ENCODE measurements at places on chromosomes 16 and 17. TPM values are rescaled to one million over a fixed set of nuclear protein-coding genes. Genes with fewer than 3 reads are reported as not detected.

GRCh38 chr16:68356249-68356918 lies 45.6 kb downstream of the PRMT7 start:
- peaks cover 72% of the 10 kb centered on the region for H3K36me3 ChIP-seq
- H3K27ac ChIP-seq = peak overlapping the region; percentile 36
- ATAC-seq = peak; percentile 88
- H3K27me3 ChIP-seq = no peaks in the 10 kb centered on the region
- peak overlapping the region; percentile 70 for H3K4me3 ChIP-seq

DNA sequence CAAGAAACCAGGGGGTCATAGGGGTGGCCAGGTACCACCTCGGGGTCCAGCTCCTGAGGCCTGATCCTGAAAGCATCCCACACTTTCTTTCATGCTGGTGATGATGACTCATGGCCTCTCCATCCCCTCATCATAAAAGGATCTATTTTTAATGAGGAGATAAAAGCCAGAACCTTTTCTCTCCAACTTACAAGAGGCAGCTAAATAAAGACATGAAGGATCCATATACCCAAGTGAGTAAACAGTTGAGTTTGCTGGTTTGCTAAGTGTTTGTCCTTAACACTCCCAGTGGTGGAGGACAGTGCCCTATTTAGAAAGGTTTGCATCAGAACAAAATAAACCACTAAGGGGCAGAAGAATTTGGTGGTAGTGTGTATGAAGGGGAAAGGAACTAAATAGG lies 383.8 kb downstream of the GRIN2A start:
- peaks cover 3% of the 10 kb centered on the region for H3K27me3 ChIP-seq
- no peak for ATAC-seq
- no peak overlapping the region for H3K4me3 ChIP-seq
- H3K27ac ChIP-seq = no peak overlapping the region
- no peaks in the 10 kb centered on the region for H3K4me1 ChIP-seq

DNA sequence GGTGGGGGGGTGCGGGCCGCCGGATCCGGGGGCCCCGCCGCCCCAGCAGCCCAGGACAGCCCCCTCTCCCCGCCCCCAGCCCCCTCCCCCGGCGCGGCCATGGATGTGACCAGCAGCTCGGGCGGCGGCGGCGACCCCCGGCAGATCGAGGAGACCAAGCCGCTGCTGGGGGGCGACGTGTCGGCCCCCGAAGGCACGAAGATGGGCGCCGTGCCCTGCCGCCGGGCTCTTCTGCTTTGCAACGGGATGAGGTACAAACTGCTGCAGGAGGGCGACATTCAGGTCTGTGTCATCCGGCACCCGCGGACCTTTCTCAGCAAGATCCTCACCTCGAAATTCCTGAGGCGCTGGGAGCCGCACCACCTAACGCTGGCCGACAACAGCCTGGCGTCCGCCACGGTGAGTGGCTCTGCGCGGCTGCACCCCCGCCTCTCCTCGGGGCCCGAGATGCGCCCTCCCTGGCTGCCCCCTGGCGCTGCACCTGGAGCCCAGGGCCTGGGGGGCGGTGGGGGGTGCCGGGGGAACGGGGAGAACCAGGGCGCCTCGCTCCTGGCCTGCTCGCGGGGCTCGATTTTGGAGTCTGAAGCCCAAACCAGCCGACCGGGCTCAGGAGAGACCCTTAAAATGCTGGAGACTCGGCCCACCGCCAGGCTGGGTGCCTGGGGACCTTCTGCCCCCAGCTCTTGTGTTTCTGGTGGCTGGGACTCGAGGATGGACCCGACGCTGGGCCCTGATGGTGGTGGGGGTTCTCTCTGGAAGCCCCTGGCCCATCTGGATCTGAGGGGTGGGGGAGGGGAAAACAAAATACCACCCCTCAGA lies 744 bp downstream of the CMIP start:
- peaks cover 16% of the 10 kb centered on the region for H3K36me3 ChIP-seq
- H3K27ac ChIP-seq = peak overlapping the region; percentile 96
- peak; percentile 45 for ATAC-seq
- no peaks in the 10 kb centered on the region for H3K27me3 ChIP-seq

- peaks cover 30% of the 10 kb centered on the region for H3K27me3 ChIP-seq
- H3K27ac ChIP-seq = no peak overlapping the region
- no peaks in the 10 kb centered on the region for H3K36me3 ChIP-seq
- no peak for ATAC-seq
Observed at GRCh38 chr17:68592009-68592408, 9.2 kb downstream of the FAM20A start.

DNA sequence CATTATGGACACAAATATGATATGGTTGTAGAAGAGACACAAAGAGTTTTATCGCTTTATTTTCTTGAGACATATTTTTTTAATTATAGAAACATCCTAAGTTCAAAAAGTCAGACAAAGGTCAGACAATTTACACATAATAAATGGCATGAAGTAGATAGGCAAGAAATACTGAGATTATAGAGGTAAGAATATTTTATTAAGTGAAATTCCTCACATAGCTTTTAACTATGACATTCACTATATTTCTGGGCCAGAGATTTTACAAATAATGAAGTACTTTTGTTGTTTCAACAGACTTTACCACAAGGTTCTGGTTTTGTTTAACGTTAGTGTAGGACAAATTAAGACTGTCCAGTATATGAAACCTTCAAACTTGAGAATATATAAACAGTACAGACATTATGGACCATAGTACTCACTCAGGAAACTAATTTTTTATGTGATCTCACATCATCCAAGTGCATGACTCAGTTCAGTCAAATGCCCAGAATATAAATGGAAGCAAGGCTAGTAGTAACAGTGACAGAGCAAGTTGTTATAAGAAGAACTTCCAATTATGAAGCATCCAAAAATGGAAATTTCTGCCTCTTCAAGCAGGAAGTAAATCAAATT lies 394.8 kb downstream of the KCNJ2 start:
- H3K27me3 ChIP-seq = peaks cover 15% of the 10 kb centered on the region
- H3K4me1 ChIP-seq = no peaks in the 10 kb centered on the region
- no peak for ATAC-seq
- no peak overlapping the region for H3K4me3 ChIP-seq

DNA sequence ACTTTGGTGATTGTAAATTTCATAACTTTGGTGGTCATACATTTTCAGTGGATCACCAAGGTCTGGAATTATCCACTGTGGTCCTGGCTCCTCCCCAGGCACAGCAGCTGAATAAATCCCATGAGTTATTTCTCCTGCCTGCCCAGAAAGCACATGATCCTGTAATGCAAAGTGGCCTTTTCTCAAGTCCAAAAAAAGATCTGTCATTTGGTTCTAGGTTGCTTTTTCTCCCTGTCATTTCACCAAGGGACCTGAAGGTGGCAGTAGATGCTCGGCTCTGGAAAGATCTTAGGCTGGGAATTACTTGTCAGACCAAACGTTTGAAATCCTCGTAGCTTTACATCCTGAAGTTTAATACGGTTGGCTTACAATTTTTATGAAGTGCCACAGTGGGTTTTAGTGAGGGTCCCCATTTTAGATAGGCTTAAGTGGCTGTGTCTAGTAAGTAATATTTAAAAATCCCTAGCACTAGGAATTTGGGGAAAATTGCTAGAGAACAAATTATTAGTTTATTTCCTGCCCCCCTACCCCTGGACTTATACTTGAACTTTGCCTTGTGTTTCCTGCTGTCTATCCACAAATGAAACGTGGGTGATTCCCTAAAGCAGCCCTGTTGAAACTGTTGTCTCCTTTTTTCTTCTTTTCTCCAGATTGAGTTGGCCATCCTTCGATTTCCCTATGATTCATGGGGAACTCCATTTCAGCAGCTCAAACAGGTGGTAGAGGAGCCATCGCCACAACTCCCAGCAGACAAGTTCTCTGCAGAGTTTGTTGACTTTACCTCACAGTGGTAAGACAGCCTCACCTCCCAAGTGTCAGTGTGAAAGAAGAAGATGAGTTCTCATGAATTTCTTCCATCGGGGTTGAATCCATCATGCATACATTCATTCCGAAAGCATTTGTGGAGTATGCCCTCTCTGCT lies 111.7 kb downstream of the MAP2K6 start:
- H3K27me3 ChIP-seq = no peaks in the 10 kb centered on the region
- no peak overlapping the region for H3K27ac ChIP-seq
- ATAC-seq = no peak
- H3K4me1 ChIP-seq = no peaks in the 10 kb centered on the region

- H3K36me3 ChIP-seq = no peaks in the 10 kb centered on the region
- H3K4me1 ChIP-seq = no peaks in the 10 kb centered on the region
- H3K4me3 ChIP-seq = no peak overlapping the region
- ATAC-seq = no peak
- no peak overlapping the region for H3K27ac ChIP-seq
- H3K27me3 ChIP-seq = no peaks in the 10 kb centered on the region
Observed at GRCh38 chr16:65621640-65622039, 499.8 kb upstream of the CDH11 start.

DNA sequence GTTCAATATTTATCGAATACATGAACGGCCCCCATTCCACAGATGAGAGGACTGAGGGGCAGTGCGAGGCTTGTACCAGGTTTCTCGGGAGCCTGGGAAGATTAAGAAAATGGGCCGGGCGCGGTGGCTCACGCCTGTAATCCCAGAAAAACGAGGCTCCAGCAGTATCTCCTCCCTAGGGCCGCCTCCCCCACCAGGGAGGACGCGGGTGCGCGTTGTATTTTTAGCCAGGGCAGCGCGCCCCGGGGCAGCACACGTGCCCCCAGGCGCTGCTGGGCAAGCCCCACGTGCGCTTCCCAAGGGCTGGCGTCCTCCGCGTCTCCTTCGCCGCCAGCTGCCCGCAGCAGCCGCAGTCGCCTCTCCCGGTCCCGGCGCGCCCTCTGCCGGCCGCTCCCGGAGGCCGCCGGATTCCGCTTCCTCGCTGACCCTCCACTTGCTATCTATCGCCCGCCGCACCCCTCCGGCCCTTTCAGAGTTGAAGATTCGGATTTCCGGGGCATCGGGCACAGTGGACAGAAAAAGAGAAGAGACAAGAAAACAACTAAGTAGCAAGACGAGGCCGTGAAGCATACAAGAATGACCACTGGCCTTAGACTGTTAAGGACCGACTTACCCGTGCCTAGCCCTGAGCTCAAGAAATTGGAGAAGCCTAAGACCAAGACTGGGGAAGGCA lies 1.9 kb upstream of the YBX2 start:
- peak; percentile 76 for ATAC-seq
- peaks cover 16% of the 10 kb centered on the region for H3K27me3 ChIP-seq
- H3K4me1 ChIP-seq = peaks cover 5% of the 10 kb centered on the region
- H3K27ac ChIP-seq = no peak overlapping the region
- peak overlapping the region; percentile 80 for H3K4me3 ChIP-seq
- H3K36me3 ChIP-seq = no peaks in the 10 kb centered on the region

GRCh38 chr16:22732959-22733358 lies 81.0 kb upstream of the HS3ST2 start:
- no peak overlapping the region for H3K4me3 ChIP-seq
- peaks cover 22% of the 10 kb centered on the region for H3K27me3 ChIP-seq
- no peaks in the 10 kb centered on the region for H3K4me1 ChIP-seq

DNA sequence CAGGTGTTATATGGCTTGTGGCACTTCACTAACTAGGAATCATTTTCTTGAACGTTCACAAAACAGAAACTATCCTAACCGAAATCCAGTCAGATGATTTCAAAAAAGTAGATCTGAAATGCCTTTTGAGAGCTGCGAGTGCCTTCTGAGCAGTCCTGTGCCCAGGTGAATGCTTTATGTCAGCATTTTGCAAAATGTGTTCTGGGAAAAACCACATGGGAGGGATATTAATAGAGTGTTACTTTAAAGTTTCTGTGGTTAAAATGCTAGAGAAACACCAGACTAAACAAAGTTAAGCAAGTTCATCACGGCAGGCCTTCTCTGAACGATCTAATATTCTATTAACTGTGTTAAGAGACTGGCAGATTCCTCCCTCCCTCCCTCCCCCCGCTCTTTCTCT lies 15.8 kb upstream of the RGS9 start:
- H3K4me1 ChIP-seq = peaks cover 23% of the 10 kb centered on the region
- peak overlapping the region; percentile 61 for H3K4me3 ChIP-seq
- H3K27me3 ChIP-seq = peaks cover 5% of the 10 kb centered on the region
- peak overlapping the region; percentile 84 for H3K27ac ChIP-seq
- H3K36me3 ChIP-seq = no peaks in the 10 kb centered on the region
- peak; percentile 57 for ATAC-seq

DNA sequence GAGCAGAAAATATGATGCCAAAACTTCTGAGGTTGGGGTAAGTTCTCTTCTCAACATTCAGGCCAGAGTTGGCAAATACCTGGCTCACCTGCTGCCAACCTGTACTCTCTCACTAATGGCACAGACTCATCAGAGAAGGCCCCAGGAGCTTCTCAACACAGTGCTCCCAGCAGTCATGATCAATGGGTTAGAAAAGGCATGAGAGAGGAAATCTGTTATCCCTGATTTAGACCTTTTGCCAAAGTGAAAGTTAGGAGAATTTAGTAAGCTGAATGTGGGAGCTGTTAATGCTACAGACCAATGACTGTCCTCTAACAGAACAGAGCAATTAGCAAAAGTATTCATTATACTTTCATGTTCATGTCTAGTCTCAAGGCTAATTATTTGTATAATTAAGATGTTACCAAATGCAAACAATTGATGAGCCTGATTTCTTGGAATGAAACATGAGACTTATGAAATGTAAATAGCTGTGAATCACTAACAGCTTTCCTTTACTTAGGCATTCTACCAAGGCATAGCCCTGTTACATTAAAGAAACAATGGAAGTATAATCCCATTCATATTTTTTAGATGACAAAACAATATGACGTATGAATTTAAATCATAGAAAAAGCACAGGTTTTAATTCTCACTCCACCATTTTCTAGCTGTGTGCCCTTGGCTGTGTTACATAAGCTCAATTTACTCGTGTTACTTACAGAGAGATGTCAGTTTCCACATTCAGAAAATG lies 68.7 kb upstream of the MARCHF10 start:
- no peak overlapping the region for H3K27ac ChIP-seq
- no peaks in the 10 kb centered on the region for H3K36me3 ChIP-seq
- H3K4me1 ChIP-seq = no peaks in the 10 kb centered on the region
- no peak overlapping the region for H3K4me3 ChIP-seq

DNA sequence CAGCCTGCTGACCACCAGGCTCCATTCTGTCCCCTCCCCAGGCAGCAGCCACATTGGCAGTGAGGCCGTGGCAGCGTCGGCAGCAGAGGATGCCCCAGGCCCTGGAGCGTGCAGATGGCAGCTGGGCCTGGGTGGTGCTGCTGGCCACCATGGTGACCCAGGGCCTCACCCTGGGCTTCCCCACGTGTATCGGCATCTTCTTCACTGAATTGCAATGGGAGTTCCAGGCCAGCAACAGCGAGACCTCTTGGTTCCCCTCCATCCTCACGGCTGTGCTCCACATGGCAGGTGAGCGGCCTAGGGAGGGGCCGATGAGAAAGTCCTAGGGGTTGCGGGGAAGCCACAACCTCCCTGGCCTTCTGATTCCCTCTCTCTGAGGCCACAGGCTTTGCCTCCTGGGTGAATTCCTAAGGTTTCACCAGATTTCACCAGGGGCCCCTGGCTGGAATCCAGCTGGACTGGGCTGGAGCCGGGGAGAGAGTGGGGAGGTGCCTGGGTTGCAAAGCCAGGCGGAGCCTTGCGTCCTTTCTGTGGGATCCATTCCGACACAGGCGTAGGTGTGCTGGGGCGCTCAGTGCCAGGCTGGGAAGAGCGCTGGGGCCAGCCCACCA lies 5.9 kb downstream of the SLC16A5 start:
- H3K27me3 ChIP-seq = no peaks in the 10 kb centered on the region
- H3K4me1 ChIP-seq = peaks cover 12% of the 10 kb centered on the region
- peaks cover 3% of the 10 kb centered on the region for H3K36me3 ChIP-seq
- no peak overlapping the region for H3K27ac ChIP-seq
- H3K4me3 ChIP-seq = no peak overlapping the region

Gene FOXJ1
- total RNA-seq = not detected

Gene PPP1R27
- total RNA-seq = not detected

Gene PLCG2
- 6.6 TPM for total RNA-seq

Gene TM4SF5
- total RNA-seq = not detected

Gene ZSCAN10
- total RNA-seq = 0.45 TPM

Gene PIMREG
- total RNA-seq = 5.9 TPM
